ENCODE measurements at places on chromosomes 1 and 21.

DNA sequence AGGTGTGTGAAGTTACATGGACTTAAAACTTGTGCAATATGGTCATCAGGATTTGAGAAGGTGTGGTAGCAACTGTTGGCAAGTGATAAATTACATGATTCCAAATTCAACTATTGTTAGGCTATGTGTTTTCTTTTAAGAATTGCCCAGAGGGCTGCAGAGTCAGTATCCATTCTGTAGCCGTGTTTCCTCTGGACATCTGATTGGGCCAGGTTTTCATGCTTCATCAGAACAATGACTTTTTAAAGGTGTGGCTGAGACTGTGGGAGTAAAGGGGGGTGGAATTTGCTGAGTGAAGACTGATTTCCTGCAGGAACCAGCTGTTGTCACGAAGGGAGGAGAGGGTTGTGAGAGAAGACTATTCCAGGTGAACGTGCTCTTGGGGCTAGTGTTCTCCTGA is 1.7 kb upstream of the HRNR start:
- no peak for DNase-seq

GRCh38 chr21:24204641-24205040 is 1402.6 kb downstream of the MRPL39 start:
- no peak for DNase-seq

GRCh38 chr21:40291560-40291959 is 424.3 kb downstream of the PCP4 start:
- DNase-seq, result no peak

GRCh38 chr1:236978740-236979139 is 25.5 kb downstream of the MT1HL1 start:
- DNase-seq, result no peak

Data from NCI-H2227 treated with DMSO at 0.1 percent for 48 hours (cell line).